ENCODE measurements at places on chromosomes 4 and X.

GRCh38 chr4:108001540-108002135 lies 11.9 kb downstream of the HADH start:
- no peak for DNase-seq

- DNase-seq, result no peak
Measured at GRCh38 chr4:112023402-112023950, 121.8 kb upstream of the FAM241A start.

DNA sequence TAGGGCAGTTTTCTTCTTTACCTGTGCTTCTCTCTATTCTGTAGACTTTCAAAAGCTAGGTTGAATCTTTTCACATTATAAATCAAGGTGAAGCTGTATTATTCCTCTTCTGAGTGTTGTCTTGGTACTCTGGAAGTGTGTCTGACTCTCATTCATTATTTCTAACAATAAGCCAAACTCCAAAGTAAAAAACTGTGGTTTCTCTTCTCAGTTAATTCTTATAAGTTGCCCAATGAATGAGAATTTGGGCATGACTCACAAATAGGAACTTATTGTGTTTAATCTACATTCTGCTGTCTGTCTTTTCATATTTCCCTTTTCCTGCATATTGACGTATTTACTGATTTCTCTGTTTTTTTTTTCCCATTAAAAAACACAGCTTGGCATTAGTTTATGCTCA lies 714.5 kb downstream of the CCSER1 start:
- DNase-seq, result no peak

DNA sequence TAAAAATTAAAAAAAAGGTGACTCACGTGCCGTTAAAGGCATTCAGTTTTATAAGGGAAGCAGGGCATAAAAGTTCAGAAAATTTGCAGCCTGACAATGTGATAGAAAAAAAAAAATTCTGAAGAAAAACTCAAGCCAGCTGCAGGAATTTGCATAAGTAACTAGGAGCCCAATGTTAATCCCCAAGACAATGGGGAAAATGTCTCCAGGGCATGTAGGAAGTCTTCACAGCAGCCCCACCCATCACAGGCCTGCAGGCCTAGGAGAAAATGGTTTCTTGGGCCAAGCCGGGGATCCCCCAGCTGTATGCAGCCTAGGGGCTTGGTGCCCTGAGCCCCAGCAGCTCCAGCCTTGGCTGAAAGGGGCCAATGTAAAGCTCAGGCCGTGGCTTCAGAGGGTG lies 31.2 kb downstream of the CHM start:
- no peak for DNase-seq

DNA sequence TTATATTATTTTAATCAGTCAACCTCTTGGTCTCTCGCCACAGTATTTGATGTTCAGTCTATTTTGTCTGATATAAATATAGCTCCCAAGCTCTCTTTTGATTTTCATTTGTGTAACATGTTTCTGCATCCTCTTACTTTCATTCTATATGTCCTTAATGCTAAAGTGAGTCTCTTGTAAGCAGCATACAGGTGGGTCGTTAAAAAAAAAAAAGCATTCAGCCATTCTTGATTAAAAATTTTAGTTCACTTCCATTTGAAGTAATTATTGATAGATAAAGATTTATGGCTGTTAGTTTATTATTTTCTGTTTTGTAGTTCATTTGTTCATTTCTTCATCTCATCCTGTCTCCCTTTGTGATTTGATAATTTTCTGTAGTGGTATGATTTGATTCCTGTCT lies 229.1 kb downstream of the GUCY2F start:
- DNase-seq, result no peak

DNA sequence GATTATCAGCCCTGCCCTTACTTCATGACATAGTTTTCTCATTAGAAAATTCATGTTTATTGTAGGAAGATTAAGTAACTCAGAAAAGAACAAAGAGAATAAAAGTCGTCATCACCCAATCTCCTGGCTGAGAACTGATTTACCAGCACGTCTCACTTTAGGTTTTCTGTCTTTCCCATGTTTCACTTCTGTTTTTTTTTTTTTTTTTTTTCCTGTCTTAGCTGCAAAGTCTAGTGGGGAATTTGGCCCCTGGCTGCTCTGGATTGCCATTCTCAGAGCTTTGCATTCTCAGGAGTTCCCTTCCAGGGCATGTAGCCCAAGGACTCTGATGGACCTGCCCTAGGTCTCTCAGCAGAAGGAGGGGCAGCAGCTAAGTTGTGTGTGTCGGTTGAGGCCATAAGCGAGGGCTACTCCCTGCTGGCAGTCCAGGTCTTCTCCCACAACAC lies 57.8 kb downstream of the TMEM131L start:
- DNase-seq, result no peak

DNA sequence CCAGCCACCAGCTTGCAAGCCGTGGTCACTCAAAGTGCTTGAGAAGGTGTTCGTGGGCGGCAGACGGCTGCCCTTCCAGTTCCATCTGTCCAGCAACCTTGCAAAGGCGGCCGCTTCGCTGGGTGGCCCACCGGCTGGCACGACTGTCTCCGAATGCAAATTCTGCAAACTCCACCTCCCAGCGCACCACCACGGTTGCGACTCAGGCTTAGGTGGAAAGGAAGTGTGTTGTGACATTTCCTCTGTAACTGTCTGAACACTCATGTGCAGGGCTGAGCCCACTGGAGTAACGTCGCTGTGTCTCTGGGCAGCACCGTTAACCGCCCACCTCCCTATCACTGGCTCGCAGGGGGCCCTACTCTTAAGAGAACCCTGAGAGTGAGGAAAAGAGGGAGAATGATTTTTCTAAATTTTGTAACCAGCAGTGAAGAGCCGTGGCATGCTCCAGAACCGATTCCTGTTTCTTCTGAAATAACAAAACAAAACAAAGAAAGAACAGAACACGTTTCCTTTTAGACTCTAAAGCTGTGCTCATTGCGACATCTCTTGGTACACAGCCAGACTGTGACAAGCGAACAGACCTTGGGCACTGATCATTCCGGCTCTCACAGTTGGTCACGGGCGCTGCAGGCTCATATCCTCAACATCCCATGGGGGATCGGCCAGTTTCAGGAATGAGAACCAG lies at the start of gene P2RY8:
Gene P2RY8 (minus strand): TSS at position 155 of the 685 bp plus-strand sequence. CDS start 70,627 bp downstream, outside the sequence.
- peak; percentile 80 for DNase-seq

GRCh38 chrX:40514376-40514775 lies 66.4 kb upstream of the ATP6AP2 start:
- DNase-seq, result no peak

- DNase-seq, result no peak
Measured at GRCh38 chr4:145047151-145047550, 50.8 kb downstream of the ANAPC10 start.

DNA sequence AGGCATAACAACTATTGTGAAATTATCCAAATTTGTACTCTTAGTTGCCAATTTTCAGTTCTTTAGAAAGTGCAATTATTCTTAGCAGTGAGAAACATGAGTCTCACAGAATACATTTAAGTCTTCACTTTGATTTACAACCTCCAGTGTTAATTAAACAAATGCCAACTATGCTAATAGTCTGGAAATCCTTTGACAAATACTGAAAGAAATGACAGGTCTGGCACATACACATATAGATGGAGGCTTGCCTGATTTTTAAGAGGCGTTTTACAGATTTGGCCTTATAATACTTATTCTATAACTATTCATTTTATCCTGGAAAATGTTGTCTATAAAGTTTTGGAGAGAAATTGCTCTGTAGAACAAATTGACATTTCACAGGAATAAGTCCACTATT lies 320.1 kb downstream of the TRIML1 start:
- no peak for DNase-seq

- no peak for DNase-seq
Measured at GRCh38 chrX:151711154-151711553, 4.7 kb upstream of the FATE1 start.

DNA sequence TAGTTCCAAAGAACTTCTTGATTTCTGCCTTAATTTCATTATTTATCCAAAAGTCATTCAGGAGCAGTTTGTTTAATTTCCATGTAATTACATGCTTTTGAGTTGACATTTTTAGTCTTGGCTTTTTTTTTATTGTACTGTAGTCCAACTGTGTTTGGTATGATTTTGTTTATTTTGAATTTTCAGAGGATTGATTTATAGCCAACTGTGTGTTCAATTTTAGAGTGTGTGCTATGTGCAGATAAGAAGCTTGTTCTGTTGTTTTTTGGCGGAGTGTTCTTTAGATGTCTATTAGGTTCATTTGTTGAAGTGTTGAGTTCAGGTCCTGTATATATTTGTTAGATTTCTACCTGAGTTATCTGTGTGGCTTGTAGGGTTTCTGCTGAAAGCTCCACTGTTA lies 533.6 kb downstream of the TRAM1L1 start:
- DNase-seq, result no peak

GRCh38 chr4:105306820-105307219 lies 160.1 kb downstream of the TET2 start:
- DNase-seq, result no peak

- no peak for DNase-seq
Measured at GRCh38 chr4:15717657-15718416, 15.0 kb downstream of the BST1 start.

DNA sequence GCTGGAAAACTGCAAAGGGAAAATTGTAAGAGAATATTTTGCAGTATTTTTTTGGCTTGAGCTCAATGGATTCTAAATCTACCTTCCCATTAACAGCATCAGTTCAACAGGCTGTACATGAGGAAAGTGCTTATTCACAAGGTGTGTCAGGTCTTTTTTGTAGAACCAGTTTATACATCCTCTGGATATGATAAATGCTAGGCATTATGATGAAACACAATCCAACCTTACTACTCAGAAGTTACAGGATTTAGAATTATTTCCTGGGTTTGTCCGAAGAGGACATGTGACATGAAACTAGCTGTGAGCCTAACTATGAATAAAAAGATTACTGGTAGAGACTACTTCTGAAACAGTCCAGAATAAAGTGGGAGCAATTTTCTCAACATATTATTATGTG lies 49.5 kb downstream of the ATXN3L start:
- DNase-seq, result no peak

All from T-helper 2 cell treated with Interferon-gamma antibody and Interleukin-4, amounts not matched to agents 5 μg/mL and 100 μg/mL, for 36 hours (primary cell).